ENCODE measurements at places on chromosomes 13 and 19.

DNA sequence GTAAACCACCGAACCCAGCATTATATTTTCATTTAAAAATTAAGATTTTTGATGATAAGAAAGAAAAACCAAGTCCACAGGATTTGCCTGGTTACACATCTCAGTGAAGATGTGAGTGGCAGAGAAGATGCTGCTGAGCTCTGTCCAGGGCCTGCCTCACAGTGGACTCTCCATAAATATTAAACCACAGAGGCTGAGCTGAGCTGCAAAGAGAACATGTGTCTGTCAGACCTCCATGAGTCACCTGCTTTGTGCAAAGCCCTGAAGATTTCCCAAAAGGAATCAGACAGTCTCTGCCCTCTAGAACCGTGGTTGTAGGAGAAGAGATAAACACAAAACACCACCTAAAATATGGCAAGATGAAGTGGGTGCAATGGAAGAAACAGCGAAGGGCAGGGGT, 127.2 kb upstream of the TSC22D1 start:
- no peak for DNase-seq

- DNase-seq: no peak
Observed at GRCh38 chr19:13150931-13151604, 857 bp downstream of the IER2 start.

GRCh38 chr19:17580470-17581144, 25.2 kb downstream of the COLGALT1 start:
- no peak for DNase-seq

GRCh38 chr19:18046059-18046718, 38.2 kb downstream of the ARRDC2 start:
- DNase-seq: no peak

DNA sequence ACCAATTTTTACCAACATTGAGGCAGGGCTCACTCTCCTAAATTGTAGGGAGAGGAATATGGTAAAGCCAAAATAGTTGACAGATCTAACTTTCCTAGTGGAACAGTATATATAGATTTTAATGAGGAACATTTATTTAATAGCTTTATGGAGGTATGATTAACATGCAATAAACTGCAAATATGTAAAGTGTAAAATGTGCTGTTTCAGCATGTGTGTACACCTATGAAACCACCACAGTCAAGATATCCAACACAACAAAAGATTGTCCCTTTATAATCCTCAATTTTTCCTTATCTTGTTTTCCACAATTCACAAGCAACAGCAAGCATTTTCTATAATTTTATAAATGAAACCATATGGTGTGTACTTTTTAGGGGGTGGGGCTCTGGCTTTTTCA, 4.1 kb upstream of the TRAPPC2B start:
- DNase-seq: no peak

DNA sequence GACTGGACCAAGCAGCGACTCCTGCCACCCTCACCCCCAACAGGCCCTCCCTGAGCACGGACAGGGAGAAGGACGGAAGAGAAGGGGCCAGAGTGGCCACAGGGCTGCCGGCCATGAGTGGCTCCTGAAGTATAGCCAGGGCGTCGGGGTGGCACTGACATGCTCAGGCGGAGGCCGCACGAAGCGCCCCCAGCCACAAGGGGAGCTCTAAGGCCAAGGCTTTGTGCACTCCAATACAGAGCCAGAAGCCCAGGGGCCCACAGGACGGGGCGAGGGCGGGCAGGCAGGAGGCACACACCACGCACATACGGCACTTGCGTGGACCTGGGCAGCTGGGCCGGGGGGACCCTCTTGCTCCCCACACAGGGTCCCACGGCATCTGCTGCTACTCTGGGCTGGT, 52.0 kb downstream of the KLF2 start:
- DNase-seq: no peak

- DNase-seq: no peak
Observed at GRCh38 chr13:110195547-110196485, 111.1 kb downstream of the COL4A1 start.

GRCh38 chr13:75660694-75661093, 24.6 kb downstream of the LMO7 start:
- no peak for DNase-seq

GRCh38 chr19:18966307-18966706, 25.3 kb upstream of the HOMER3 start:
- DNase-seq: no peak

- no peak for DNase-seq
Observed at GRCh38 chr13:78657699-78658629, 991 bp downstream of the OBI1 start.

DNA sequence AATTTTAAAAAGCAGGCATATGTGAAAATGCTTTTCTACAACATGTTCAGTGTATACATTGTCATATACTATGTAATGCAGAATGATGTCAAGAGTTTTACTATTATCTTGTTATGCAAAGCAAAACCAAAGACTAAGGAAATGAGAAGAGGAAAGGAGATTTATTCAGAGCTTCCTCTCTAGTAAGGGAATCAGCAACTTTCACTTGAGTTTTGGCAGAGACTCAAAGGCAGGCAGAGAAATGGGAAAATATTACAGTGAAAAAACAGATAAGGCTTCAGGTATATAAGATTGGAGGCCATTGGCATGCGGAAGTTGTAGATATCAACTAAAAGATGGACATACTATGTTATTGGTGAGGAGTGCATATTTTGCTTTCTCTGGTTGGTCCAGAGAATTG, 512.0 kb upstream of the PCDH20 start:
- no peak for DNase-seq

DNA sequence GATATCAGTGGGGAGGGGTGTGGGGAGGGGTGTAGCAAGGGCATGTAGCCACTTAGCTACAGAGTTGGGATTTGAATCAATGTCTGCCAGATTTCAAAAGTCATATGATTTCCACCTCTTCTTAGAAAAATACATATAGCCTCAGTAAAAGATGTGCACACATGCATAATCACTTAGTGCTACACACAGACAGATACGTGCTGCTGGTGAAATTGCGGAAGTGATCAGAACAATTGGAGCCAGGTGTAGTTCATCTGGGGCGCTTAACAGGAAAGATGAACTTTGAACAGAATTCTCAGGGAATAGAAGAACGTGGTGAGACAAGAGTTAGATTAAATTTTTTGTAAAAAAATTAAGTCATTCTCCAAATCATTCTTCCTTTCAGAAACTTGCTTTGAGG, 333.1 kb downstream of the KCNRG start:
- no peak for DNase-seq

- no peak for DNase-seq
Observed at GRCh38 chr13:106296723-106297122, 238.7 kb downstream of the EFNB2 start.

DNA sequence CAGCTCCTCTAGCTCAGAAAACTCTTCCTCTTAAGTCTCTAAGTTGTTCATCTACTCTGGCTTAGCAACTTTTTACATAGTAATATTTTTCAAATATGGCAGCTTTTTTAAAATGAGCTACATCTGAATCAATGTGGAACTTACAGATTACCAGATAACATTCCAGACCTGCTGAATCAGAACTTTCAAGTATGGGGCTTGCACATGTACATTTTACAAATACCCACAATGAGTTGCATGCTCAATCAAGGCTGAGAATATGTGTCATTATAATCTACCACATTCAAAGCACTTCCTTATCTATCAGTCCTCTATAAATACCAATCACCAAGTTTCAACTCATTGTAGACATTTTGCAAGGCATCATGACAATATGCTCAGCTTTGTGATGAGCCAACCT, 383.1 kb downstream of the FGF14 start:
- DNase-seq: no peak

DNA sequence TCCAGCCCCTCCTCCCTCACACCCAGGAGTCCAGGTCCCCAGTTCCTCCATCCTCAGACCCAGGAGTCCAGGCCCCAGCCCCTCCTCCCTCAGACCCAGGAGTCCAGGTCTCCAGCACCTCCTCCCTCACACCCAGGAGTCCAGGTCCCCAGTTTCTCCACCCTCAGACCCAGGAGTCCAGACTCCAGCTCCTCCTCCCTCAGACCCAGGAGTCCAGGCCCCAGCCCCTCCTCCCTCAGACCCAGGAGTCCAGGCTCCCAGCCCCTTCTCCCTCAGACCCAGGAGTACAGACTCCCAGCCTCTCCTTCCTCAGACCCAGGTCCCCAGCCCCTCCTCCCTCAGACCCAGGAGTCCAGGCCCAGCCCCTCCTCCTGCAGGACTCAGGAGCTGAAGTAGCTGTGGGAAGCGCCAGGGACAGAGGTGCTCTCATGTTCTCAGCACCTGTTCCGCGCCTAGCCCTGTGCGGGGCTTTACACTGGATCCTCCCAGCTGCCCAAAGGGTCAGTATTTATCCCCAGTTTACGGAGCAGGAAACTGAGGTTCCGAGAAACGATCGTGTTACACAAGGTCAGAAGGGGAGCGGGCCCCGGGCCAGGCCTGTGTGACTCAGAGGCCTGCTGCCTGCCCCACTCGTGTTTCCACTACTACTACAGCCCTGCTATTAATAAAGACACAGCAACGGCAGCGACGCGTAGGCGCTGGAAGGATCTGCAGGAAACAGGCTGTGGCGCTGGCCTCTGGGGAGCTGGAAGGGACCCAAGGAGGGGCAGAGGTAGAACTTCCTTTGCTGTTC, 1.7 kb upstream of the SBK3 start:
- no peak for DNase-seq

DNA sequence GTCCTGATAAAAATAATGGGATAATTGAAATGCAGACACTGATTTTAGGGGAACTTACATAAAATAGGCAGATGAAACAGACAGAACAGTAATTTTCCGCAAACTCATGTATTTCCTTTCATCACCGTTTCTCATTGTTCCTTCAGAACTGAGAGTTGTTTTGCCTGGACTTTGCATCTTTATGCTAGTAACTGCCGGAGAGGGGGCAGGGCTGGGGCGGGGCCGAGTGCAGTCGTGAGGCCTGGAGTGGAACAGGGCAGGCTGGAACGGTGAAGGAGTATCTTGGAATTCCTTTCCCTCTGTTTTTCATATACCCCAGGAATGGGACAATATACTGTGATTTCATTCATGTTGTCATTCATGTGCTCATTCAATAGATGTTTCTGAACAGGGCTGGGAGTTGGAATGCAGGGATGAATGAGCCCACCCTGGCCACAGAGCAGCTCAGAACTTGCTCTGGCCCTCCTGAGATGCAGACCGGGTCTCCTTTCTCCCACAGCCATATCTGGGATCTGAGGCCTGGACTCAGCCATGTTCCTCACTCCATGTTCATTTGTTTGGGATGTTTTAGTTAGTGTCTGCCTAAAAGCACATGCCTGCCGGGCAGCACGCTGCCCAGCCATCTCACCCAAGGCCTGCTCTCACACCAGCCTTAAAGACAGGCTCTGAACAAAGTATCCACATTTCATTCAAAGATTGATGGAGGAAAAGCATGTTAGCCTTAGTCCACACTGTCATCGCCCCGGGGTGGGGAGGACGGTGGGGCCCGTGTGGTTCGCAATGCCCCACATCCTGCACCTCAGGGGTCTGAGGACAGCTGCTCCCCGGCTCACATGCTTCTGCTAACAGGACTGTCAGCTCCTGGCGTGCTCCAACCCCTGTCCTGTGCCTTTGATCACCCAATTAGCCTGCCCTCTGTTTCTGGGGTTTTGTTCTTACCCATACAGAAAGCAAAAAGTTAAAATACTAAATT, 92.9 kb downstream of the SOX1 start:
- DNase-seq: no peak

- no peak for DNase-seq
Observed at GRCh38 chr19:1171755-1172352, 2.2 kb downstream of the SBNO2 start.

- DNase-seq: no peak
Observed at GRCh38 chr13:24630121-24630520, 50.1 kb upstream of the ATP12A start.

DNA sequence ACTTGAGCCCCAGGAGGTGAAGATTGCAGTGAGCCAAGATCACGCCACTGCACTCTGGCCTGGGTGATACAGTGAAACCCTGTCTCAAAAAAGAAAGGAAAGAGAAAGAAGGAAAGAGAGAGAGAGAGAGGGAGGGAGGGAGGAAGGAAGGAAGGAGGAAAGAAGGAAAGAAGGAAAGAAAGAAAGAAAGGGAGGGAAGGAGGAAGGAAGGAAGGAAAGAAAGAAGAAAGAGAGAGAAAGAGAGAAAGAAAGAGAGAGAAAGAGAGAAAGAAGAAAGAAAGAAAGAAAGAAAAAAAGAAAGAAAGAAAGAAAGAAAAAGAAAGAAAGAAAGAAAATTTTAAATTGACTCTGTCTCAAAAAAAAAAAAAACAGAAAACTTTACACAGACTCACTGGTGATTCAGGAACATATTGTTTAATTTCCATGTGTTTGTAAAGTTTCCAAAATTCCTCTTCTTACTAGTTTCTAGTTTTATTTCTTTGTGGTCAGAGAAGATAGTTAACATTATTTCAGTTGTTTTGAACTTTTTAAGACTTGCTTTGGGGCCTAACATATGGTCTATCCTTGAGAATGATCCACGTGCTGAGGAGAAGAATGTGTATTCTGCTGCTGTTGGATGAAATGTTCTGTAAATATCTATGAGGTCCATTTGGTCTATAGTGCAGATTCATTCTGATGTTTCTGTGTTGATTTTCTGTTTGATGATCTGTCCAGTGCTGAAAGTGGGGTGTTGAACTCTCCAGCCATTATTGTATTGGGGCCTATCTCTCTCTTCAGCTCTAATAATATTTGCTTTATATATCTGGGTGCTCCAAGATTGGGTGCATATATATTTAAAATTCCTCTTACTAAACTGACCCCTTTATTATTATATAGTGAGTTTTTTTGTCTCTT, 204.4 kb upstream of the SERP2 start:
- no peak for DNase-seq

DNA sequence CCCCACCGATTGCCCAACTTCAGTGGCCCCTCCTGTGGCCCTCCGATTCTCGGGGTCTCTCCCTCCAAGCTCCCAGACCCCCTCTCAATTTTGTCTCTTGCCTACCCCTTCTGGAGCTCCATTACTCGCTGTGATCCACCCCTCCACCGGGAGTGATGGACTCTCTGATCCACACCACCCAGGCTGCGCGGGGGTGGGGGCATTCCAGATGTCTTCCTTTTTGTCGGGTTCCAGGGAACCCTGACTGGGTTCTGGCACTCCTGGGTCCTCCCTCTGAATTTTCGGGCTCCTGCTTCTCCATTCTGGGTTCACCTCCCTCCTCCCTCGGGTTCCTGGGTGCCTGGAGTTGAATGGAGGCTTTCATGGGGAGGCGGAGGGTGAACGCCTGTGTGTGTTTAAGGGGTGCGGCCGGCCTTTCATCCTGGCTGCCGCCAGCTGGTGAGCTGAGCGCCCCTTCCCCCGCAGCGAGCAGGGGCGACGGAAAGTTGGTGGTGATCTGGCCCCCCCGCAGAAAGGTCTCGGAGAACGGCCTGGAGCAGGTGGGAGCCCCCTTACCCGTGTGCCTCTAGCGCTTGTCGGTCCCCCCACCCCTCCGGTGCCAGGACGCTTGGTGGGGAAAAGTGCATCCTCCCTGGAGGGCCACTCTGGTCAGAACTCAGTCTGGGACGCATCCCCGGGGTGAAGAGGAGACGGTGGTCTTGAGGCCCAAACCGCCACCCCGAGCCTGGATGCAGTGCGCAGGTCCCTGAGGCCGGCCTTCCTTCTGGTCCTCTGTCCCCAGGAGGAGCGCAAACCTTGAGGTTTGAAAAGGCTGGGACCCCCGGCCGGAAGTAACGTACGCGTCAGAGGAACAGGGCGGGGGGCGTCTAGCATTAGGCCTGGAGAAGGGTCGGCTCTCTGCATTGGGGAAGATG, 1.6 kb downstream of the MISP3 start:
- DNase-seq: no peak

Data from T-cell (primary cell).